ENCODE measurements at places on chromosomes 16 and 17. TPM values are rescaled to one million over a fixed set of nuclear protein-coding genes. Genes with fewer than 3 reads are reported as not detected.

CDH13 gene
- total RNA-seq = 0.48 TPM

ZNF19 gene
- total RNA-seq = 3.3 TPM

GRCh38 chr17:65261152-65261551 lies 124.0 kb downstream of the RGS9 start:
- H3K36me3 ChIP-seq = no peaks in the 10 kb centered on the region
- no peak overlapping the region for H3K4me3 ChIP-seq
- no peaks in the 10 kb centered on the region for H3K4me1 ChIP-seq
- peaks cover 2% of the 10 kb centered on the region for H3K27me3 ChIP-seq
- peak; percentile 39 for DNase-seq

- H3K27ac ChIP-seq = no peak overlapping the region
- DNase-seq = no peak
- H3K27me3 ChIP-seq = no peaks in the 10 kb centered on the region
- H3K4me1 ChIP-seq = no peaks in the 10 kb centered on the region
- H3K36me3 ChIP-seq = no peaks in the 10 kb centered on the region
Observed at GRCh38 chr17:64639516-64639915, 22.6 kb downstream of the SMURF2 start.
